ENCODE measurements at places on chromosomes 5 and 9. TPM values are rescaled to one million over a fixed set of nuclear protein-coding genes. Genes with fewer than 3 reads are reported as not detected.

The SLCO4C1 gene
- total RNA-seq, result not detected

The SLC6A7 gene
- total RNA-seq, result not detected

The FOXD4L4 gene
- not detected for total RNA-seq

DNA sequence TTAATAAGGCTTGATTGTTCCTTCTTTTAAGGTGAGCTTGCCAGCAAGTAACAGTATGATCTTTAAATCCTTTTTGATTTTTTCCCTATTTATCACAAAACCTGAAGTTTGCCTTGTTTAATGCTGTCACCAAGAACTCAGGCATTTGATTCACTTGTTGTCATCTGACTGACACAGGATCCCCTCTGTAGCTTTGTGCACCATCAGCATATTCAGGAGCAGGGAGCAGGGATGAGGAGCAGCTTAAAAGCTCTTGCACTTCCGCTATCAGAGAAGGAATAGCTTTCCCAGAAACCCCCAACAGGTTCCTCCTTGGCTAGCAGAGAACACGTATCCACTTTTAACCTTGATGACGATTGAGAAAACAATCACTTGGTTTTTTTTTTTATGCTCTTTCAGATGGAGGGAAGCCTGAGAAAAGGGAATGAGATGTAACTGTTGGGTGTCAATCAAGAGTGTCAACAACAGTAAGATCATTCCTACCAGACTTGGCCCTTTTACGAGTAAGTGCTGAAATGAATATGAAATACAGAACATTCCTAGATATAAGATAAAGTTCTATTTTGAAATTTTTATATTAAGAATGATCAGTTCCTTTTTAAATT lies 433.1 kb upstream of the CDH18 start:
- DNase-seq, result no peak
- no peak overlapping the region for H3K27ac ChIP-seq
- H3K4me3 ChIP-seq, result no peak overlapping the region
- H3K36me3 ChIP-seq, result no peaks in the 10 kb centered on the region
- no peaks in the 10 kb centered on the region for H3K27me3 ChIP-seq

GRCh38 chr5:54457094-54457862 lies 1.8 kb downstream of the HSPB3 start:
- H3K4me3 ChIP-seq, result peak overlapping the region; percentile 36
- H3K4me1 ChIP-seq, result peaks cover 52% of the 10 kb centered on the region
- H3K36me3 ChIP-seq, result no peaks in the 10 kb centered on the region
- H3K27me3 ChIP-seq, result no peaks in the 10 kb centered on the region
- peak; percentile 81 for DNase-seq

GRCh38 chr9:129436751-129437625 lies 183.9 kb downstream of the C9orf50 start:
- no peaks in the 10 kb centered on the region for H3K27me3 ChIP-seq
- no peaks in the 10 kb centered on the region for H3K36me3 ChIP-seq
- H3K4me1 ChIP-seq, result no peaks in the 10 kb centered on the region
- no peak overlapping the region for H3K27ac ChIP-seq

DNA sequence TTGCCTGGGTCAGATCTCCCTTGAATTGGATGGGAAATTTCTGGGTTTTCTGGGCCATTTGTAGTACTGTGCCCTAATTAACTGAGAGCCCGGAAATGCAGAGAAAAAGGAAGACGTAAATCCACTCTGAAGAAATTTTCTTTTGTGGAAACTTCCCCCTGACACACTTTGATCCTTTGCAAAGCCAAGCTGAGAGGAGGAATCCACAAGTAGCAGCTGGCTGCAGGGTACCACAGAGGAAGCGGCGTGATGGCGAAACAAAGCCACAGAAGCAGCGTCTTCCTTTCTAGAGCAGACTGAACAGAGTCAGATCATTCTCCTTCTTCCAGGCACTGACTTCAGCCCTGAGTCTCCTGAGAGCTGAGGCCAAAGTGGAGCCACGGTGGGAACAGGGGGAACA lies 47.1 kb upstream of the ZNF354A start:
- H3K36me3 ChIP-seq, result no peaks in the 10 kb centered on the region
- no peaks in the 10 kb centered on the region for H3K4me1 ChIP-seq
- H3K27ac ChIP-seq, result no peak overlapping the region

The PGM5 gene
- total RNA-seq, result not detected

GRCh38 chr5:38551030-38552017 lies 5.1 kb downstream of the LIFR start:
- no peaks in the 10 kb centered on the region for H3K36me3 ChIP-seq
- H3K27me3 ChIP-seq, result no peaks in the 10 kb centered on the region
- peaks cover 33% of the 10 kb centered on the region for H3K4me1 ChIP-seq
- H3K27ac ChIP-seq, result no peak overlapping the region
- H3K4me3 ChIP-seq, result no peak overlapping the region
- peak; percentile 81 for DNase-seq

DNA sequence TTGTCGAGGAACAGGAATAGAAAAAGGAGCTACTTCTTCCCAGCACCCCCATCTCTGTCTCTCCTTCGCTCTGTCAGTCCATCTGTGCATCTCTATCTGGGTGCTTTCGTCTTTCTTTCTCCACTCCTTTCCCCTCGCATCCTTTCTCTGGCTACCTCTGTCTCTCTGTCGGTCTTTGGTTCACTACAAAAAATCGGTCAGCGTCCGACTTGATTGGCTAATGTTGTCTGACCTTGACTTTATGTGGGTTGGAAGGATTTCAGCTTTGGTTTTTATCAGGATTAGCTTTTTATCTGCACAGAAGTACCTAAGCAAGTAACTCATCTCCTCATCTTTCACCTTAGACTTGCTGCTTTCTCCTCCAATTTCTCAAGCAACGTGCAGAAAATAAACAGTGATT lies 575.2 kb upstream of the ZNF462 start:
- H3K27ac ChIP-seq, result no peak overlapping the region
- H3K4me1 ChIP-seq, result no peaks in the 10 kb centered on the region
- no peaks in the 10 kb centered on the region for H3K36me3 ChIP-seq
- H3K4me3 ChIP-seq, result no peak overlapping the region
- H3K27me3 ChIP-seq, result no peaks in the 10 kb centered on the region

GRCh38 chr9:99607842-99608448 lies 213.7 kb upstream of the NR4A3 start:
- no peaks in the 10 kb centered on the region for H3K36me3 ChIP-seq
- H3K4me3 ChIP-seq, result no peak overlapping the region
- H3K27me3 ChIP-seq, result no peaks in the 10 kb centered on the region
- peak; percentile 23 for DNase-seq
- H3K27ac ChIP-seq, result no peak overlapping the region
- H3K4me1 ChIP-seq, result no peaks in the 10 kb centered on the region

- peak; percentile 73 for DNase-seq
- H3K36me3 ChIP-seq, result no peaks in the 10 kb centered on the region
- no peaks in the 10 kb centered on the region for H3K27me3 ChIP-seq
- peak overlapping the region; percentile 24 for H3K4me3 ChIP-seq
These were observed 129.0 kb downstream of the SNX18 start for GRCh38 chr5:54646356-54647101.

DNA sequence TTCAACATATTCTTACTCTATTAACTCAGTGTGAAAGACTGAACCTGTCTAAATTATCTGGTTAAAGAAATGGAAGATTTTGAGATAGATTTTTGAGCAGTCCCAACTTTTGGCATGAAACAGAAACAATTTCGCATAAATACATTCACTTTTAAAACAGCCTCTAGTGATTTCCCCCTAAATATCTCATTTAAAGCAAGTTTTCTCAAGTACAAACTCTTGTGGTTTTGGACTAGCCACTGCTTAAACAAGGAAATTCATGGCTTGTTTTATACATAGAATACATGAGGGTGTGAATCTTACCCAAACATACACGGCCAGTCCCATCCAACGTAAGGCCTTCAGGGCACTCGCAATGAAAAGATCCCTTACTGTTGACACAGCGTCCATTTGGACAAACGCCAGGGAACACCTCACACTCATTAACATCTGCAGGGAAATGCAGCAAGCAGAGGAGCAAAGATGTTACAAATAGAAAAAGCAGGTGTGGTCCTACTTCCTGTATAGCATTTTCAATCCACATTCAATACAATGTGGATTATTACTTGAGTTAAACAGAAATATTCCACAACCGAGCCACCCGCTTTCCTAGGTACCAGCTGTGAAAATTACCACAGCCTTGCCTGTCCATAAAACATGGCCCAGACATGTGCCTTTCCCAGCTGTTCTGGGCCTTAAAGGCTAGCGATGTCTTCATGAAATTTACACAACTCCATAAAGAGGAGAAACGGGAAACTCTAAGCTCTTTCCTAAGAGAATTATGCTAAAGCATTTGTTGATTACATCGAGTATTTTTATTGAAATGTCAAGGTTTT lies 188.8 kb downstream of the FBN2 start:
- H3K4me1 ChIP-seq, result no peaks in the 10 kb centered on the region
- H3K27ac ChIP-seq, result no peak overlapping the region
- no peaks in the 10 kb centered on the region for H3K27me3 ChIP-seq
- no peak overlapping the region for H3K4me3 ChIP-seq

DNA sequence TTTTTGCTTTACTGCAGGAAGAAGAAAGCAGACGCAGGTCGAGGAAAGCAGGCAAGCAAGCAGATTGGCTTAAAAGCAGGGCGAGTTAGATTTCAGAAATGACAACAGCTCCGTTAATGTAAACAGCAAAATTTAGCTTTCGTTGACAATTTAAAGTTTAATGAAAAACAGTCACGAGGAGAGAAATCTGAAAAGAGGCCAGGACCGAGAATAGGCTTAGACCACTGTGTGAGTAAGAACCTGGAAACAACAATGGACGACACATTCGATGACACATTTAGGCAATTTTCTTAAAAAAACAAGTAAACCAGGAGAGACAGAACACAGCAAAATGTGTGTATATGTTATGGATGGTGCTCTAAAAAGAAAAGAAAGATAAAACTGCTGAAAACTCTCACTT lies 155.3 kb downstream of the ISOC1 start:
- no peak overlapping the region for H3K4me3 ChIP-seq
- H3K27ac ChIP-seq, result no peak overlapping the region
- DNase-seq, result no peak
- no peaks in the 10 kb centered on the region for H3K36me3 ChIP-seq
- no peaks in the 10 kb centered on the region for H3K27me3 ChIP-seq

DNA sequence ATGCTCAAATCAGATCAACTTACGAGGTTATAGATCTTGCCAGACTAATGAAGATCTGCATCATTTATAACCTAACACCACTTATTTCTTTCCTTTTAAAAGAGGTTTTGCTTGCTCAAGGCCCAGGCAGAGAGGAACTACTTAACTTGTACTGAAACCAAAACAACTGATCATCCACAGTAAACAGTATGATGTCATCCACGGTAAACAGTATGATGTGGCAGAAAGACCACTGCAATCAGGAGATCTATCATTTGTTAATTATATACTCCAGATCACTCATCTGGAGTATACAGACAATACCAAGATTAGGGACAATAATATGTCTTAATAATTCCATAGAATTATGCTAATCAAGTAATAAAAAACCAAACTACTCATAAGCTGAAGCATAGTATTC lies 116.8 kb downstream of the ADAMTS6 start:
- H3K4me3 ChIP-seq, result no peak overlapping the region
- H3K36me3 ChIP-seq, result peaks cover 17% of the 10 kb centered on the region
- no peaks in the 10 kb centered on the region for H3K4me1 ChIP-seq
- no peaks in the 10 kb centered on the region for H3K27me3 ChIP-seq
- DNase-seq, result peak; percentile 5
- no peak overlapping the region for H3K27ac ChIP-seq

The ALDOB gene
- not detected for total RNA-seq

The SWI5 gene
- 32.8 TPM for total RNA-seq

DNA sequence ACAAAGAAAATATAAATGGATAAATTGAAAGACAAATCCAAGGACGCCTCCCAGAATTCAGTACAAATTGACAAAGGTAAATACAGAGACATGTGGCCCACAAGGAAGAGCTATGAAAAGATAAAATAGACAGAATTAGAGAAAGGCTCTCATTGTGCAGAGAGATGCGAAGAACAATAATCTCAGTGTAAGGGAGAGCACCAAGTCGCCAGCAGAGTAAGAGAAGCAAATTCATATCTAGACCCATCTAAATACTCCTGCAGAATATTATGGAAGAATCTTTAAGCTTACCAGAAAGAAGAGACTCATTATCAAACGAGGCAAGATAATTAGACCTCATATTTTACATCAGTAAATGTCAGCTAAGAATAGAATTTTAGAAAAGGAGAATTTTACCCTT lies 101.7 kb upstream of the ITGA1 start:
- no peak overlapping the region for H3K27ac ChIP-seq
- no peaks in the 10 kb centered on the region for H3K27me3 ChIP-seq
- H3K4me3 ChIP-seq, result no peak overlapping the region
- no peak for DNase-seq
- H3K4me1 ChIP-seq, result peaks cover 16% of the 10 kb centered on the region

The LHX3 gene
- not detected for total RNA-seq

The CNTNAP3 gene
- total RNA-seq, result not detected

DNA sequence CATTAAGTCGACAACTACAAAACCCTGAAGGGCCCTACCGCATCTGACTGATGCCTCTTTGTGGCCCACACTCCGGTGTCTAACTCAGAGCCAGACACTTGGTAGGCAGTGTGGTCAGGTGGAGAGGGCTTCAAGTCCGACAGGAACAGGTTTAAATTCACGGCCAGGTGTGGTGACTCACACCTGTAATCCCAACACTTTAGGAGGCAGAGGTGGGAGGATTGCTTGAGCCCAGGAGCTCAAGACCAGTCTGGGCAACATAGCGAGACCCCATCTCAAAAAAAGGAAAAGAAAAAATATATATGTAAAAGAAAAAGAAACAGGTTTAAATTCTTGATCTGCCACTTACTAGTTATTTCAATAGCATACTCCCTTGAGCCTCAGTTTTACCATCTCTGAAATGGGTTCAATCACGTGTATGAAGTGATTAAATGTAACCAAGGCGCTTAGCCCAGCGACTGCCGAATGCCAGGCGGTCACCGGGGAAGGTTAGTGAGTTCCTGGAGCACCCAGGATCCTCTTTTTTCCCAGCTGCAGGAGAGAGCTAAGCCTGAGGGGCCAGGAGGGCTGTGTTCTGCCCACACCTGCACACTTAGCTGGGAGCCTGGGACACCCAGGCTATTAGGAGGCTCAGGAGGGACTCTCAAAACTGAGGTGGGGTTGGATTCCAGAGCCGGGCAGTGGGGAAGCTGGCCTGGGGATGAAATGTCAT lies 943 bp downstream of the CLTB start:
- H3K4me1 ChIP-seq, result peaks cover 41% of the 10 kb centered on the region
- no peak for DNase-seq
- H3K36me3 ChIP-seq, result no peaks in the 10 kb centered on the region

The S1PR3 gene
- 16.9 TPM for total RNA-seq

DNA sequence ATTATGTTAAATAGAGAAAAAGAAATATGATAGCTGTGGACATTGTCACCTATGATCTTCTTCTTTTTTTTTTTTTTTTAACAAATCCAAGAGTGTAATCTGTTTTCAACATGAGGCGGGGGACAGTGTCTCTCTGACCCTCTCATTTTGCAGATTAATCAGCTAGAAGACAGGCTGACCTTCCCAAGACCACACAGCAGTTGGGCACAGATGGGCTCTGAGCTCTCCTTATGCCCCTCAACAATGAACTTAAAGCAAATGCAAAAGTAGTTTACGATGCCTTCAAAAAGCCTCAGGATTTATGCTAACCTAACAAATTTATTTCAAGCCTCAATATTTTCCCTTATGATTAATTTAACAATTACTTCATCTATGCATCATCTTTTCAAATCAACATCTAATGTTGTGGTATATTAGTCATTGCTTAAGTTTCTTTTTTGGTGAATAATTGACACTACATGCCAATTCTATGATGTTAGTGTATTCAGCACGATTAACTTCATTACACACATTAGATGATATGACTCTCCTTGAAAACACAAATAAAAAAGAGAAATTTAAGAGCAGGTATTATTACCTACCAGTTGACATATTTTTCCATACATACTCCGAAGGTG lies 7.4 kb downstream of the NFIL3 start:
- H3K4me1 ChIP-seq, result peaks cover 59% of the 10 kb centered on the region
- H3K27ac ChIP-seq, result peak overlapping the region; percentile 97
- H3K27me3 ChIP-seq, result no peaks in the 10 kb centered on the region
- H3K36me3 ChIP-seq, result no peaks in the 10 kb centered on the region
- peak; percentile 81 for DNase-seq
